Stimulated activated CD4-positive, alpha-beta T cell treated with anti-CD3 and anti-CD28 coated beads, TNF-alpha, amount 100 ng/mL, for 24 hours (primary cell): ENCODE measurements at places on chromosomes 16 and 17.

DNA sequence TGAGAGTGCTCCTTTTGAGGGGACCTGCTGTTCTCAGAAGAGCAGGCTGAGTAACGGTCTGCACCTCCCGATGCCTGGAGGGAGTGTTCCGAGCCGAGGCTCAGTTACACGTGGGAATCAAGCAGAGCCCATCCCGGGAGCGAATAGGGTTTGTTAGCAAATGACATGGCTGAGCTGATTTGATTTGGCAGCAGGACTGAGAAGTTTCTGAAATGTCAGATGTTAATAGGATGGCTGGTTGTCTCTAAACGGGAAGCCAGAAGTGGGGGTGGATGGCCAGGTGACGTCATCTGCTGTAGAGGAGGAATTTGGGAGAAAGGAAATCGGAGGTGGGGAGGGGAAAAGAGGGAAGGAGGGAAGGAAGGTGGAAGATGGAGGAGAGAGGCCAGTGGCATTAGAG, 128.0 kb downstream of the RAP1GAP2 start:
- DNase-seq, result no peak

DNA sequence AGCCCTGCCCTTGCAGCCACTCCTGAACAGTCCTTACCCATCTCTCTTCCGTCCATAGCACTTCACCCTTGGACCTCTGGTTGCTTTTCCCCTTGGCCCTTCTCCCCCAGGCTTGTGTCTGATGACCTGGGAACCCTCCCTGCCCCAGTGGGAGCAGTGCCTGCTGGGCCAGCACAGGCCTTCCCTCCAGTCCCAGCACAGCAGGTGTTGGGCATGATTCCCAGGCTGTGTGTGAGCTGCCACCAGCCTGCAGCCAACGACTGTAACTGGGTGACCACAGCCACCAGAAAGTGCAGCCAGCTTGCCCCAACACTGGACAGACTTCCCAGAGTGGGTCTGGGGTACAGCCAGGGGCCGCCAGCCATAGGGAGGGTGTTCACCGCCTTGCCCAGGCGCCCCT, 30.0 kb downstream of the CRAMP1 start:
- DNase-seq, result no peak

DNA sequence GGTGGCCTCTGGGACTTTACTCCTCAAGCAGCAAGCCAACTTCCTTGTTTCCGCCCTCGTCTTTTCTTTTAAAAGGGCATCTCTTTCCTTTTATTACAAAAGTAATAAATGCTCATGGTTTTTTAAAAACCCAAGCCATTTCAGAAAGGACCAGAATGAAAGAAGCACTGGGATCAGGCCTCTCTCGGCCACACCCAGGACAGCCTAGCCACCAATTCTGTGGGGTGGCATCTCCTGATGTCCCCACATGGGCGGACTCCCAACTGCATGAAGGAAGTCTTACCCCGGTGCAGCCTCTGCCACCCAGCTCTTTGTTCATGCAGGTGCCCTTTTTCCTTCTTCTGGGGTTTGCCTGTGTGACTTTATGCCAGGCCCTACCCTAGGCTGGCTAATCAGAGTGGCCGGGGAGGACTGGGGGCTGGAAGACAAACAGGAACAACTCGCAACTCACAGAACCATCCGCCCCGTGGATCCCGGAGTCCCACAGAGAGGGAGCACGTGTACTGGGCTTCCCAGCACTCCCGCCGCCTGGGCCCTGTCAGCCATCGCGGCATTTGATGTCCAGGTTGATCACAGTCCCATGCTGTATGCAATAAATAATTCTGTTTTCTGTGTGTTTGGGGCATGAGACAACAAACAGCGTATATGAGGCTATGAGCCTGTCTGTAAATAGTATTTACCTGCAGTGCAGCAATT, 2.6 kb upstream of the RASD1 start:
- no peak for DNase-seq

DNA sequence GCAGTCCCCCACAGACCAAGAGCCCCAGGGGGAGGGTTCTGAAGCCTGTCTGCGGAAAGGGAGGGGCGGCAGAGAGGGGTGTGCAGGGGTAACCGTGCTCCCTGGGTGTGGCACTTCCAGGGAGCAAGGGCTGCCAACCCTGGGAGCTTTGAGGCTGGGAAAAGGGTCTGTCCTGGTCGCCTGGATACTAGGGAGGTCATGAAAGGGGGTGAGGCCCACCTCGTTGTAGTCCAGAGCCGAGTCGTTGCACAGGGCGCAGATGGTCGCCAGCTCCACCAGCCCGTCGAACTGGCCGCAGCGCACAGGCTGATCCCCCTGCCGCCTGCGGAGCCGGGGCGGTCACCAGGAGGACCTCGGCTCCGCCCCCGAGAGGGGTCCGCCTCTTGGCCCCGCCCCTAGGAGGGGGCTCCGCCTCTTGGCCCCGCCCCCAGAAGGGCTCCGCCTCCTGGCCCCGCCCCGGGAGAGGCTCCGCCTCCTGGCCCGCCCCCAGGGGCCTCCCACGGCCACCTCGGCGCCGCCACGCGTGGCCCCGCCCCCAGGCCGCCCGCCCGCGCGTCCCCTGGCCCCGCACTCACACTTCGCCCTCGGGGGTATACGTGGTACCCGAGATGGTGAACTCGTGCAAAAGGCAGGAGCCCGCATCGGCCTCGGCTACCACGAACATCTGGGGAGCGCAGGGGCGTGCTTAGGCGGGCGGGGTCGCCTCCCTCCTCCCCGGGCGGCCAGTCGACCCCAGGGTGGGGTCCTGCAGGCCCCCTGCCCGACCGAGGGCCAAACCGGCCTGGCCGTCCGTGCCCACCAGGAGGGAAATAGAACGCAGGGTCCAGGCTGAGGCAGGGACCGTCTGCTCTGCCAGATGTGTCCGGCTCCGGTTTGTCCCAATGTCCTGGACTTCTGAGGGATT, 19.5 kb downstream of the ATP2A3 start:
- peak; percentile 27 for DNase-seq

- no peak for DNase-seq
These were observed 2.4 kb upstream of the USP36 start for GRCh38 chr17:78842881-78843565.

DNA sequence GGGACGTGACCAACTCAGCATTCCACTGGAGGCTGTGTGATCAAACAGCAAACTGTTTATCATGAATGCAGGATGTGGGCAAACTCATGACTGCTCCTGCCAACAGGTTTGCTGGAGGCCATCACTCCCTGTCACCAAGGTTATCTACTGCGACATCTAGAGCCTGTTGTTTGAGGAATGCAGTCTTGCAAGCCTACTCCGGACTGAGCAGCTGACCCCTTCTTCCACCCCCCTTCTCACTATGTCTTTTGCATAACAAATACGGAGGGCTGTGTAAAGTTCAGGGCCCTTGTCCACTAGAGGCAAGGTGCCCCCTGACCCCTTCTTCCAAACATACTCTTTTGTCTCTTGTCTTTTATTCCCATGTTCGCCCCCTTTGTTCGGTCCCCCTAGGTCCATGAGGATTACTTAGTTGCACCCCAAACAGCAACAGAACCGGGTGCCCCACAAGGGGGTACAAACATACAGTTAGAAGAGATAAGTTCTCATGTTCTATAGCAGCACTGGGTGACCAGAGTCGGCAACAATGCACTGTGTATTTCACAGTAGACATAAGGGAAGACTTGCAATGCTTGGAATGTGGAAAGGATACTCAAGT, 28.7 kb downstream of the MEAK7 start:
- no peak for DNase-seq

GRCh38 chr17:47855737-47856136, 4.8 kb upstream of the SP6 start:
- no peak for DNase-seq

DNA sequence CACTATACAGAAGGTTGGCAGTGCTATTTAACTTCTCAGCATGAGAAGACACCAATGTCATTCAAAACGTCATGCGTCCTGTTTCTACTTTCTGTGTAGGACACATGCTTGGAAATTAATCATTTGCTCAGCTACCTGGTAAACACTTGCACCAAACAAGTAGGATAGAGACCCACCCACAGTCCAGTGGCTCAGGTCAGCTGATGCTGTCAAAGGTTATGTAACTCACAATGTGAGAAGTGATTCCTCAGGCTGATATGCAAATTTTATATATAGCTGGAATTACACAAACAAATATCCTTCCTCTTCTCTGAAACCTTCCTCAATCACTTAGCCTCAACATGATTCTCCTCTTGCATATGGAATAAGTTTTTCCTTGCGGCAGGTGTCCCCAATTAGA, 59.6 kb downstream of the ZZEF1 start:
- no peak for DNase-seq

- no peak for DNase-seq
These were observed at the start of gene MAZ for GRCh38 chr16:29806099-29806579. Gene MAZ (plus strand): TSS chr16:29806529. CDS start chr16:29806702, 173 bp downstream.

- no peak for DNase-seq
These were observed 58.7 kb downstream of the PITPNC1 start for GRCh38 chr17:67435786-67436185.

DNA sequence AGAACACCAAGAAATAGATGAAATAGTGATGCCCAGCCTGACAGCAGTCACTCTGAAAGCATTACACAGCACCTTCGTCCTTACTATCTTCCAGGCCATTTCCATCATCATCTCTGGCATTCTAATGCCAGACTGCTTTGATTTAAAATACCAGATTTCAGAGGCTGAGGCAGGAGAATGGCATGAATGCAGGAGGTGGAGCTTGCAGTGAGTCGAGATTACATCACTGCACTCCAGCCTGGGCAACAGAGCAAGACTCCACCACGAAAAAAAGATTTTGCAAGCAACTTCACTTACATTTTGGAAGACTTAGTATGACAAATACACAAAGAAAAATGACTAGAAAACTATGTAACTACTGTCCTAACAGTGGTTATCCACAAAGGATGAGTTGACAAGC, 244.0 kb downstream of the CPPED1 start:
- DNase-seq, result no peak

- no peak for DNase-seq
These were observed 637 bp downstream of the PLCG2 start for GRCh38 chr16:81779536-81780320.
